ENCODE measurements at places on chromosomes 1 and 21.

DNA sequence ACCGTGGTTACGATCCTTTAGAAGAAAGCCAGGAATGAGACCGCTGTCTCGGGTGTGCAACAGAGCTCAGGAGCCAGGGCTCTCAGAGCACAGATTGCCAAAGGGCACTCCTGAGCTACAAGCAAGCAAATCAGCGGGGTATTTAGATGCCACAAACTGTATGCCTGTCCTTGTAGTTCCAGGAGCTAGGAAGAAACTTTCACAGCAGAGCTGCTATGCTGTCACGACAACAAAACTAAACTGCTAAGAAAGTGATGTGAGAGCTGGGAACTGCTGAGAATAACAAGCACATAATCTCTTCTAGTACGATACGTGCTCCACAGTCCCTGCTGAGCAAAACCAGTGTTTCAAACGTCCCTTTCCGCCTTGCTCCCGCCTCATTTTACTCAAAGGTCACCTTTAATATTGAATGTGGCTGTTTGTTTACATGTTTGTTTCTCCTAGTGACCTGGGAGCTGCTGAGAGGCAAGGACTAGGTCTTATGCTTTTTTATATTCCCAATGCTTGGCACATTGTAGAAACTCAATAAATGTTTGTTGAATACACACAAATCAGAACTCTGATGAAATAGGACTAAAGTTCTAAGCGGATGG lies 14.7 kb downstream of the GREM2 start:
- DNase-seq: no peak

GRCh38 chr1:54335755-54336108 lies 70.5 kb downstream of the SSBP3 start:
- DNase-seq: no peak

DNA sequence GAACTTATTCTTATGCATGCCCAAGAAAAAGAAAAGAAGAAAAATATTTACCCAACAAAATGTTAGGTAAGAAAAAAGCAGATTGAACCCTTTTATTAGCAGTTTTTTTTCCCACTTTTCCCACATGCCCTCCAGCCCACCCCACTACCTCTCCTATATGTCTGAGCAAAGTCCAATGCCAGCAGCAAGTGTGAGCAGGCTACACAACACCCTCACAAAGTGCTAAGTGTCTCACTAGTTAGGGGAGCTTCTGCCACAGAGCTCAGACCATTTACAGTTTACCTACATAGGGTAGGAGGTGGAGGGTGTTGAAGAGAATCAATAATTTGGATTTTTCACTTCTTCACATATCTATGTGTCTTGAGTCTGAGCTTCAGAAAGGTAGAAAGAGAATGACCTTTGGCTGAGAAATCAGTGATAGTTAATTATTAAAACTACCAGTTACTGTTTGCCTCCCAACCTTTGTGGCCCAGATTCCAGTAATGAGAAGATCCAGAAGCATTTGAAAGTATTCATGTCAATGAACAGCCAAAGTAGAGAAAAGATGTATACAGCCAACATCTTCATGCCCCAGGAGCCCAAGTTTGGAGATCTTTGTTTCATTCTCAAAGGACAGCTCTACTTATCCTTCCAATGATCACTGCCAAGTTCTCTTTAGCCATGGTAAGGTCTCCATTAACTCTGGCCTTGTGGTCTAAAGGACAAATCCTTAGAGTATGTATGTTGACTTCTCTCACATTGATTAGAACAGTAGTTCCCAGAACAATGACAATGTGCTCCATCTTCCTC lies 26.2 kb downstream of the OR10J5 start:
- DNase-seq: no peak

DNA sequence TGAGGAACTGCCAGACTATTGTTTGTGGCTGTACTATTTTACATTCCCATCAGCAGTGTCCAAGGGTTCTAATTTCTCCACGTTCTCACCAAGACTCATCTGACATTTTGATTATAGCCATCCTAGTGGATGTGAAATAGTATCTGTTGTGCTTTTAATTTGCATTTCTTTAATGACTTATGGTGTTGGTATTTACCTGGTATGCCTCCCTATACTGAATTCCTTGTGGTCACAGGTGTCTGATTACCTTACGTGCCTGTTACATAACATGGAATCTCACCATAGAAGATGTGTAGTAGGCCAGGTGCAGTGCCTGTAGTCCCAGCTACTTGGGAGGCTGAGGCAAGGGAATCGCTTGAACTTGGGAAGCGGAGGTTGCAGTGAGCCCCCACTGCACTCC lies 13.5 kb downstream of the ZYG11A start:
- DNase-seq: no peak

DNA sequence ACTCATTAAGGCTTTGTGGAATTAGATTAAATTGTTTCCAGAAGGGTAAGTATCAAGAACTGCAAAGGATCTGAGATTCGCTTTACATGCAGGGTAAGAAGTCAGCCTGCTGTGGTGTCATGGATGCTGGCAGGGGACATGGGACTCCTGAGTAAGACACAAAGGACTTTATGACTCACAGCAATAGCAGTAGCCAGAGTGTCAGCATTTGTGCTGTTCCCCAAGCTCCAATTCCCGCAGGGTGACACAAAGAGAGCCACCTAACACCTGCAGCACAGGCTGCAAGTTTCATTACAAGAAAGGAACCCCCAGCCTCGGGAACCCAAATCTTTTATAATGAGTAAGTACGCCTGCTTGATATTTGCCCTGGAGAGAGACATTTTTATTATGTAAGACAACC lies 298.1 kb upstream of the POU3F1 start:
- DNase-seq: no peak

DNA sequence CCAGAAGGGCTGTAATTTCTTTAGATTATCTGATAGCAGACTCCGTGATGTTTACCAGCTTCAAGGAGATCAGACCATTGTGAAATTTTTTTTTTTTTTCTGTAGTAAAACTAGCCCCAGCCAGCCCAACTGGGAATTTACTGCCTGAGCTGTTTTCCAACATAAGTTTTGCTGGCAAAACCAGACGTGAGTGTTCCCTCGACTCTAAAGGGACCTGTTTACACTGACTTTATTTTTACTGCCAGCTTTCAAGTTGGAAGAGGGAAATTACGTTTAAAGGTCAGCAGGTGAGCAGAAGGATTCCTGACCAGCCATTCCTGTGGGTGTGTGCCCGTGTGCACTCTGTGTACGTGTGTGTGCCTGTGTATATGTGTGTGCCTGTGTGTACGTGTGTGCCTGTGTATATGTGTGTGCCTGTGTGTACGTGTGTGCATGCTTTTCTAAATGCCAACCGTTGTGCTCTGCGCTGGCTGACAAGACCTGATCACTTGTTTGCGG lies 374 bp downstream of the MAB21L3 start:
- DNase-seq: no peak

- DNase-seq: peak; percentile 24
Observed at GRCh38 chr21:31922881-31923280, 50.1 kb downstream of the HUNK start.

DNA sequence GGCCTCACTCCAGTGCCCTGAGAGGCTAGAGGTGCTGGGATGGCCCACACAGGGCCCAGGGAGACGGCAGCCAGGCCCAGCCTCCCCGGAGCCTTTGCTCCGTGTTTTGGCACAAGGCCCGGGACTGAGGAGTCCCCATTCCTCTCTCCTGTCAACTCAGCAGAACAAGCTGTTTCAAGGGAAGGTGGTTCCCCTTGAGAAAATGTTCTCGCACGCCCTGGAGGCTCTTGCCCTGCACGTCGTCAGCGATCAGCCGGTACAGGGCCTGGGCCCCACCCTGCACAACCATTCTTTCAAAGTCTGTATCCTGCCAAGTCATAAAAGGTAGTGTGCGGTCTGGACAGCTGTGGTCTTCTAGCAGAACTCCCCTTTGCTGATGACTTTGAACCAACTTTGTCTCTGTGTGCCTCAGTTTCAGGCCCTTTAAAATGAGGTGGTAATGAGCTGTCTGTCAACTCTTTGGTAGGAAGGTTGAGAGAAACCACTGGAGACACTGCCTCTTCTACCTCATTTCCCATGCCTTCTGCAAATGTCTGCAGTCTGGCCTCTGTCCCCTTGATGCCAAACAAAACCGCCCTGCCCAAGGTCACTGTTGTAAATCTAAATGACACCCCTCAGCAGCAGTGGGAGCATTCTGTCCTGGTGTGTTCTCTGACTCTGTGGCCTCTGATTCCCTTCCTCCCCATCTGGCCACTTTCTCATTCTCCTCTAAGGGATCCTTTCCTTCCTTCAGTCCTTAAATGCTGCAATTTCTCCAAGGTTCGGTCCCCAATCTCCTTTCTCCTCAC lies 138.6 kb upstream of the JUN start:
- no peak for DNase-seq

GRCh38 chr1:232962761-232963745 lies 12.6 kb downstream of the NTPCR start:
- no peak for DNase-seq

- DNase-seq: peak; percentile 79
Observed at GRCh38 chr1:56872597-56872996, 18.0 kb downstream of the C8A start.

DNA sequence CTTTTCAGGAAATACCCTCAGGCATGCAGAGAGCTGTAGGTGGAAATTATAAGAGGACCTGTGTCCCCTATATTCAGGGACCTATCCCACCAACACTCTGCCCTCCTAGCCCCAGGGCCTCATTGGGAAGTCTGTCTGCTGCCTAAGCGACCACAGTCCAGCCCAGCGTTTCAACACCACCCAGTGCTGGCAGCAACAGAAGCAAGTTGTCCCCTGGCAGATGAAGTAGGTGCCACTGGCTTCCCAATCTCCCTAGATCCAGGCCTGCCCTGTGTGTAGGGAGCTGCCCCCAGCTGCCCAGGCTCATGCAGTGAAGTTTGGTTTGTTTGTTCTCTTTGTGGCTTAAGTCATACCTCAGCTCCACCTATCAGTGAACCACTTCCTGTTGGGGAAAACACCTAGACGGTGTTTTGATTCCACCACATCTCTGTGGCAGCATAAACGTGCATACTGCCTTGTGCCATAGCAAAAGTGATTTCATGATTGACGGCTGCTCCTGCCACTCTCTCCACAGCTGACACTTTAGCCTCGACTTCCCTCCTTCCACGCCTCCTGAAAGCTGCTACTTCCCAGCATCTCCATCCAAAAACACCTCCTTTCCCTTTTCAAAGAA lies 8.1 kb upstream of the LEFTY1 start:
- no peak for DNase-seq

- DNase-seq: no peak
Observed at GRCh38 chr1:205706601-205707502, 26.5 kb upstream of the SLC45A3 start.

DNA sequence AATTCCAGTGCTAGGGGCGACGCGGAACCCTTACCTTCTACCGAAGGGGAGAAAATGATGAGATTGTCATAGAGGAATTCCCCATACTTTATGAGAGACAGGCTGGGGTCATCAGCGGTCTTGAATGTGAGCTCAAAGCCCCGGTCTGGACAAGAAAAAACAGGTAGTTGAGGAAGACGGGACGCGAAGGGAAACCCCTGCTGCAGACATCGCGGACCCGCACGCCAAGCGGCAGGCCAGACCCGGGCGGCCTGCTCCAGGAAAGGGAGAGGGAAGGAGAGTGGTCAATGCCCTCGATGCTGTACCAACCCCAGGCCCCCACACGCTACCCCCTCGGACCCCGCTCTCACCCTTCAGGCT lies 342 bp downstream of the DDOST start:
- DNase-seq: no peak

DNA sequence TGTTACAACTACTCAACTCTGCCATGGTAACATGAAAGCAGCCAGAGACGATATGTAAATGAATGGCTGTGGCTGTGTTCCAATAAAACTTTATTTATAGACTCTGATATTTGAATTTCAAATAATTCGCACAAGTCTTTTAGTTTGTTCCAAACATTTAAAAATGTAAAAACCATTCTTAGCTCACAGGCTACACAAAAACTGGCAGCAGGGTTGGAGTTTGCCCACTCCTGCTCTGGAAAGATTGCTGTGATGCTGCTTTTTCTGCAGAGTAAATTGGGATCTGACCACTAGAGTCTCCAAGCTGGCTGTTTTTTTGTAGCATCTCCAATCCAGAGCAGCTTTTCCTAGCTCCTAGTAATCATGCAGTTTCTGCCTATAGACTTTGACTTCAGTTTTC lies 157.5 kb downstream of the CHRM3 start:
- peak; percentile 96 for DNase-seq

DNA sequence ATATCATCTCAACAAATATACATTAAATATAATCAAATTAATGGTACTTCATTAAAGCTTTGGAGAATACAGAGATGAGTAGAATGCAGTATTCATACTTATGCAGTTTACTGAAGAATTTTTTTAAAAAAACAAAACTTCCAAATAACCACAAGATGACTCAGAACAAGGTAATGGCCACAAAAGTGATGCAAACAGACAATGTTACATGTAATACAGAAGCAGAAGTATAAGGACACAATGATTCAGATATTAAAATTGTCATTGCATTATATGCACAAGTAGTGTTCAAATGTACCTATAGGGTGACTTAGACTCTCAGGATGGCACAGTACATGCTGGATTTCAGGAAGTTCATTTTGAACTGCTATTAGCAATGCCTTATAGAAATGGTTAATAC lies 227.2 kb upstream of the ST6GALNAC5 start:
- no peak for DNase-seq

DNA sequence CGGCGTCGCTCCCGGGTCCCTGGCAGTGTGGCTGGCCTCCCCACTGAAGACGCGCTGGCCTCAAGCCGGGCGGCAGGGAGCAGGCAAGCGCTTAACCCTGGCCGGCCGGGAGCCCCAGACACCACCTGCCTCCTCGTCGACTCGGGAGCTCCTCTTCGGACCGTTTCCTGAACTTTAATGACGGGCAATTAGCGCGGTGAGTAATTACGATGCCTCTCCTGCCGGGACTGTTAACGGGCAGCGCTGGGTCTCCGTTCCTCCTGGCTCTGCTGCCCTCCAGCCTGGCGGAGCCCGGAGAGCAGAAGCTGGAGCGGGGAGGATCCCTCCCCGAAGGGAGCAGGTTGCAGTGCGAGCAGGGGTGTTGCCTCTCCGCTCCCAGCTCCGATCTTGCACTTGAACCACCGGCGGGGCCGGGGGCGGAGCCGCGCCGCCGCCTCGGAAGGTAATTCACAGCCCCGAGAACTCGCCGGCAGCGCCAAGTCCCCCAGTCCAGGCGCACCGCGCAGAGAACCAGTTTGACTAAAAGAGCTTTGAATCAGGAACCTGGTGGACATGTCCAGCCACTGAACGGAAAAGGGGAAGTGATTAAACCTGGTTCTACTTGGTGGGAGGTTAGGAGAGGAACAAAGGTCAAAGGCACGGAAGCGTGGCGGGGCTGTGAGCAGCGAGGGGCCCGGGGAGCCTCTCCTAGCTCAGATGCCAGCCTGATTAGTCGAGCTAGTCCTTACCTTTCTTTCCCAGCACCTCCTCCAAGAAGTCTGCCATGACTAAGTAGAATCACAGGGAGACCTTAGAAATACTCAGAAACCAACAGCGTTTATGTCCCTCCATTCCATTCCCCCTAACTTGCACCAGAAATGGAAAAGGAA lies 18.3 kb upstream of the PLEKHA6 start:
- DNase-seq: no peak

Measured in brain (organoid and tissue), 16 donors.